ENCODE measurements at places on chromosomes 5 and 9. TPM values are rescaled to one million over a fixed set of nuclear protein-coding genes. Genes with fewer than 3 reads are reported as not detected.

The TMEM215 gene
- 3.1 TPM for total RNA-seq

- DNase-seq: peak; percentile 33
Measured at GRCh38 chr5:151156507-151157420, 815 bp downstream of the ANXA6 start.

GRCh38 chr9:81581986-81582385 lies 107.4 kb downstream of the TLE1 start:
- DNase-seq: no peak

DNA sequence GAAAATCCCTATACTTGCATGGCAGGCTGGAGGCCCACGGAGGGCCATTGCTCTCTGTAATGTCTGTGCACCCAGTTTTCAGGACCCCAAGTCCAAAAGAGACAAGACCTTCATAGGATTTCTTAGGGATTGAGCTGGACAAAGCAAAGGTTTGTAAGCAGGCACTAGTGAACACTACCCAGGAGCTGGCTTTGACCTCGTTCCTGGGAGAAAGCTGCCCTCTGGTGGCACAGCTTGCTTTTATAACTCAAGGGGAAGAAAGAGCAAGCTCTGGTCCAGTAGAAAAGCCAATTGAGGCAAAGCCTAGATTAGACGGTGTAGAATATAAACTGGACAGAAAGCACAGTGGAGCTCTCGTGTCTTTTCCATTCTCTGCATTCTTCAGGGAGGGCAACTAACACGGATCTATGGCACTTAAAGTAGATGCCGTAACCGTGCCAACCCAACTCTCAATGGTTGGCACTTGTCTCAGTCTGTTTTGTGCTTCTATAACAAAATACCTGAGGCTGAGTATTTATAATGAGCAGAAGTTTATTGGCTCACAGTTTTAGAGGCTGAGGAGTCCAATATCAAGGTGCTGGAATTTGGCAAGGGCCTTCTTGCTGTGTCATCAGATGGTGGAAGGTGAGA lies 7.9 kb downstream of the GABRP start:
- peak; percentile 74 for DNase-seq

DNA sequence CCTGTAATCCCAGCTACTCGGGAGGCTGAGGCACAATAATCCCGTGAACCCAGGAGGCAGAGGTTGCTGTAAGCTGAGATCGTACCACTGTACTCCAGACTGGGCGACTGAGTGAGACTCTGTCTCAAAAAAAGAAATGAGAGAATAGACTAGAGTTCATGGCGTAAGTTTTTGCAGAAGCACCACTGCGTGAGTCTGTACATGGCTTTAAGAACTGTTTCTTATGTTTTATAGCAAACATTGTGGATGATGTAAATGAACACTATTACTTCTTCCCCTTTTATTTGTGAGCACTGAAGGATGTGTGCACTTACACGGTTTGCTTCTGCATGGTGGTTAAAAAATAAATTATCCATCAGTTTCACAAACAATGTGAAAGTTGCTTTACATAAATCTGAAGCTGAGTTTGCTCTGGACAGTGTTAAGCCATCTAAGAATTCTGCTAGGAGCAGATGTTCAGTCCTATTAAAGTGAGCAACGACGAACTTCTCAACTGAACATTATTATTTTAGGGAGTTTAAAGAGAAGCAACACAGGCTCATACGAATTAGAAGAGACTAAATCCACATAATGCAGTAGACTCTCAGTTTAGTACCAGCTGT lies 52.5 kb downstream of the ZFAND5 start:
- no peak for DNase-seq

The TMEM252 gene
- total RNA-seq: not detected

The FAT2 gene
- total RNA-seq: 18.0 TPM

GRCh38 chr5:194102-194501 lies 2.8 kb downstream of the LRRC14B start:
- DNase-seq: no peak

- no peak for DNase-seq
Measured at GRCh38 chr9:13689925-13690324, 410.4 kb upstream of the MPDZ start.

DNA sequence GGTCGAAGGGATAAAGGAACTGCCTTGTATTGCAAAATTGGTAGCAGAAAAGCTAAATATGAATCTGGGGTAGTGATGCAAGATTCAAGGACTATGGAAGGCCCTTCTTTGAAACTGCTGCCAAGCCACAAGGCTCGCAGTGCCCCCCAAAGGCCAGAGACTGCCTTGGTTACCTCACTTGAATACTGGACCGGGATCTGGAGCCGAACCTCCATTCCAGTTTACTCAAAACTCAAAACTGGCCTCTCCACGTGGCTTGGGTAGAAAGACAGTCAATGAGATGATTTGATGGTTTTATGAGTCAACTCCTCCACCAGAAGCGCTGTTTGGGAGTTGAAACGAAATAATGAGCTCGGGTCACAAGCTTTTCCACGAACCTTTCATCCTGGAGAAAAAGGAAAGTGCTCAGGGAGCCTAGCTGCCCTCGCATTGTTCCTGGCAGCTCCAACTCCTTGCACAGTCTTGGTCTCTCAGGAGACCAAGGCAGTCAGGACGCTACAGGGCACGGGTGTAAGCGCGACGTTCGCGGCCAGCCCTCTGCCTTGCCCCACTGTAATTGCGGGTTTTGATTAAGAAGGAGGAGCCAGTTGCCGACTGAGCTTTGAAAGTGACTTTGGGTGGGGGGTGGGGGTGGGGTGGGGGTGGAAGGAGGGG lies 2.8 kb downstream of the ST8SIA4 start:
- DNase-seq: no peak

DNA sequence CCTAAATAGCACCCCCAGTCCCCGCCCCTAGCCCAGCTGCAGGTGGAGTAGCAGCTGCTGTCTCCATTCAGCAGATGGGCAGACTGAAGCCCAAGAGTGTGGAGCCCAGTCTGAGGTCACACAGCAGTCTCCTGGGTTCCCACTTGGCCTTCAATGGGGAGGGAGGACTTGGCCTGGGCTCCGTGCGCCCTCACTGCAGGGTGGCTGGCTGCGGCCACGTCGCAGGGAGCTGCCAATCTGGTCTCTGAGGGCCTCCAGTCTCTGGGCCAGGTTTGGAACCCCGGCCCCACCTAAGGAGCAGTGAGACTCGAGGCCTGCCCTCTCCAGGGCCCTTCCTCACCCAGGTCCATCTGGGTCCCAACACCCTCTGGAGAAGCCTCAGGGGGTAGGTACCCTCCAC lies 7.4 kb downstream of the KIF12 start:
- no peak for DNase-seq

GRCh38 chr5:472076-472655 lies 29.2 kb downstream of the EXOC3 start:
- no peak for DNase-seq

The COL15A1 gene
- 55.5 TPM for total RNA-seq

- no peak for DNase-seq
Measured at GRCh38 chr5:151592855-151593408, 1.8 kb upstream of the FAT2 start.

DNA sequence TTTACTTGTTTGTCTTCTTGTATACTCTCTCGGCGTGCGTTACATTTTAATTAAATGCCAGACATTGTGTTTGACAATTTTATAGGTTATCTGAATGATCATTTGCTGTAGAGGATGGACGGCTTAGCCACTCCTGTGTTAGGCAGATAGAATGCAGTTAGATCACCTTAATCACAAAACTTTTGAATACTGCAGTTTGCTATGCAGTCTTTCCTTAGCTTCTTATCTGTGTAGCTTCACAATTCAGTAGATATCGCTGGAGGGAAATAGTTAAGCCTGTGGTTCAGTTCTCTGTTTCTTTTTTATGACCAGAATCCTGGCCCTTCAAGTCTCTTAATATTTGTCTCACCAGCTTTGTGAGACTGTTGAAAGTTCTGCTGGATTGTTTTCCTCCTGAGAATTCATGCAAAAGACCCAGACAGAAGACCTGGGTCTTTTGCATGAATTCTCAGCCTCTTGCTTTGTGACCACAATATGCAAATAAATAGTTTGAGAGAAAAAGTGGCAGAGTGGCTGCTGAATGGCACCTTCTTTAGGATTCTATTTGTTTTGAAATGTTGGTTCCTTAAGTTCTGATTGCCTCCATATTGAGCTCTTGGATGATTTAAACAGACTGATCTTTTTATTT lies 40.2 kb downstream of the RASA1 start:
- DNase-seq: no peak

DNA sequence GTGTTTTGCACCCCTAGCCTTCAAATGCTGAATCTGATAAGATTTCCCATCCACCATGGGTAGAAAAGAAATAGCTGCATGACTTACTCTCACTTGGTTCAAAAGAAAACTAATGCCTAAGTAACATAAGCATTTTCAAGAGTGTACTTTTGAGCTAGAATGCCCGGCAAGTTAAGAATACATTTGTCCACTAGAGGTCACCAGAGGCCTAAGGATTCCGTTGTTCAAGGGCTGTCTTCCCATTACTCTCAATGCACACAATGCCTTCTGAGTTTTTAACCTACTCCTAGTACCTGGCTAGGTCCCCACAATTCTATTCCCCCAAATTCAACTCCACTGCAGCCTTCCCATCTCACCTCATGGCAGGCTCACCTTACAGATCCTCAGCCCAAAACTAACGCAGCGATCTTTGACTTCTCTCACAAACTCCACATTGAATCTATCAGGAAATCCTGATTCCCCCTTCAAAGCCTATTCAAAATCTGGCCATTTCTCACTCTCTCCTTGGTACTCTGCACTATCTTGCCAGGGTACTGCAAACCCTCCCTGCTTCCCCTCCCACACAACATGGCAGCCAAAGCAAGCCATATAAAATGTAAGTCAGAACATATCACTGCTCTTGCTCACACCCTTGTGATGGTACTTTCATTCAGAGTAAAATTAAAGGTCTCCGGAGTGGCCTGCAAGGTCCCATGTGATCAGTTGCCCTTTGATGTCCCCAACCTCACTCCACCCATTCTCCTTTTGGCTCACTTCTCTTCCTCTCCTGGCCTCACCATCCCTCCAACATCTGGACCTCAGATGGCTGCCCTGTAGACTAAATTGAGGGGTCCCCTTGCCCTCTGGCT lies 13.4 kb downstream of the OXCT1 start:
- DNase-seq: peak; percentile 69

- no peak for DNase-seq
Measured at GRCh38 chr5:36891266-36891665, 14.7 kb downstream of the NIPBL start.

- DNase-seq: no peak
Measured at GRCh38 chr9:97903177-97903576, 19.1 kb downstream of the TRMO start.

DNA sequence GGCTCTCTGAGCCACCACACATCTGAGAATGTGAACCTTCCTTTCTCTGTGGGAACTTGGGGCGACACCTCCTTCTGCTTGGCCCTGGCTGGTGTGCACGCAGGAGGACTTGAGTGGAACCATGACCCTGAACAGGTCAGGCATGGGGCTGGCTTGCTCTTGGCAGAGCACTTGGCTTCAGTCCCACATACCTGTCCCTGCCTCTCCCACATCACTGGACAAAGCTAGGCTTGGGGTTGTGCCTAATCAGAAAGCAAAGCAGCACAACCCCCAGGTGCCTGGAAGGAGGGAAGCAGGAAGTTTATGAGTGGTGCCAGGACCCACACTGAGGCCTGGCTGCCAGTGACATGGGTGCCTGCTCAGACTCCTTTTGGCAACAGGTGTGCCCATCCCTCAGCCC lies 13.2 kb downstream of the GADD45G start:
- DNase-seq: no peak

DNA sequence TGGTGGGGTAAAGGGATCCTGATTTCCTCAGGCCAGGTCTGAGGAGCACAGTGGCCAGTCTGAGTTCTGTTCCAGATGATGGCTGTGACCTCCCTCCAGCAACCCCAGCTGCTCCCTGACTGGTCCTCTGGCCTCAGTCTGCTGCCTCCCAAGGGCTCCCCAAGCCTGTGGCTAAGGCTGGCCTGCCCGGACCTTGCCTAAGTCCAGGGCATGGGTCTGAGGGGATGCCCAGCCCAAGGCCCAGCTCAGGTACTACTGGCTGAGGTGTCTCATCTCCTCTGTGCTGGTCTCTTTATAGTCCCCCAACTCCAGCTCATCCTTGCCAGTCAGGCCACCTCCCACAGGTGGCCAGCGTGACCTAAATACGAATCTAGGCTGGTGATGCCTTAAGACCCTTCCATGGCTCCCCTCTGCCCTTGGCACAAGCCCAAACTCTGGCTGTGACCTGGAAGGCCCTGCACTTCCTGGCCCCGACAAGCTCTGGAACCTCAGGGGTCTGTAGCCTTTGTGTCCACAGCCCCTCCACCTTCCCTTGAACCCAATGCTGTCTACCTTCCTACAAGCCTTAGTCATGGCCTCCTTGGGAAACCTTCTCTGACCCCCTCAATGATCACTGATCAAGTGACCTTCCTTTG lies 9.8 kb downstream of the KIF12 start:
- no peak for DNase-seq

The IQGAP2 gene
- total RNA-seq: 78.6 TPM

The FAM200C gene
- 11.1 TPM for total RNA-seq

DNA sequence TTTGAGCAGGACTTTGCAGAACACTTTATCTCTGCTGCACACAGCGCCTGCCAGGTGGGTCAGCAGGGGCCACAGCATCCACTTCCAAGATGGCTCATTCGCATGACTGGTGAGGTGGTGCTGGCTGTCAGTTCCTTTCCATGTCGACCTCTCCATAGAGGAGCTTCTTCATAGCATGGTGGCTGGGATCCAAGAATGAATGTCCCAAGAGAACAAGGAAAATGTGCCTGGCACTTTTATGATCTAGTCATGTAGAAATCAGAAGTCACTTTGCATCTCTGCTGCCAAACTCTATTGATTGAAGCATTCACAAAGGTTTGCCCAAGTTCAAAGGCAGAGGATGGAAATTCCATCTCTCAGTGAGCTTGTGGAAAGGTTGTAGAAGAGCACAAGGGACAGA lies 85.0 kb downstream of the GALNT10 start:
- DNase-seq: no peak

GRCh38 chr5:115471345-115472063 lies 73.1 kb downstream of the FEM1C start:
- no peak for DNase-seq

- DNase-seq: no peak
Measured at GRCh38 chr9:398085-398484, 183.4 kb downstream of the DOCK8 start.

The PDCD1LG2 gene
- total RNA-seq: 0.81 TPM
